ENCODE measurements at places on chromosomes 12 and 14. TPM values are rescaled to one million over a fixed set of nuclear protein-coding genes. Genes with fewer than 3 reads are reported as not detected.

Gene SMCO2
- 0.14 TPM for polyA plus RNA-seq

Gene RHOJ
- polyA plus RNA-seq = not detected

Gene PHC1
- 11.2 TPM for polyA plus RNA-seq

Gene STXBP6
- 1.6 TPM for polyA plus RNA-seq

Gene GARIN6
- polyA plus RNA-seq = not detected

Gene POLR3B
- 5.4 TPM for polyA plus RNA-seq

Gene RARG
- 16.4 TPM for polyA plus RNA-seq

Gene HOXC12
- polyA plus RNA-seq = not detected

Gene SPIC
- polyA plus RNA-seq = not detected

Gene TBX3
- polyA plus RNA-seq = 22.1 TPM

Gene NR4A1
- polyA plus RNA-seq = 39.6 TPM

Gene KCNK10
- not detected for polyA plus RNA-seq

Gene GALNT9
- 2.1 TPM for polyA plus RNA-seq

Gene MSI1
- 1.4 TPM for polyA plus RNA-seq

Gene DYRK4
- polyA plus RNA-seq = 42.7 TPM

Gene GPRC5D
- not detected for polyA plus RNA-seq

Gene SMIM41
- not detected for polyA plus RNA-seq

Gene LUM
- polyA plus RNA-seq = 0.58 TPM

Gene GDF3
- not detected for polyA plus RNA-seq

Gene CLEC7A
- not detected for polyA plus RNA-seq

Gene TEX22
- 0.26 TPM for polyA plus RNA-seq

Gene PPP1R1A
- not detected for polyA plus RNA-seq

Gene CACNA2D4
- not detected for polyA plus RNA-seq

Gene C12orf56
- 0.05 TPM for polyA plus RNA-seq

Gene MSRB3
- 24.6 TPM for polyA plus RNA-seq

Gene RBMS2
- polyA plus RNA-seq = 15.1 TPM

Gene FGD6
- 17.6 TPM for polyA plus RNA-seq

Gene OTOGL
- not detected for polyA plus RNA-seq

Gene OAS1
- polyA plus RNA-seq = 48.4 TPM

Gene DDX54
- polyA plus RNA-seq = 64.5 TPM

Gene CFAP54
- 0.70 TPM for polyA plus RNA-seq

Gene STYK1
- polyA plus RNA-seq = 0.32 TPM

Gene POTEM
- not detected for polyA plus RNA-seq

Gene ZC2HC1C
- 2.7 TPM for polyA plus RNA-seq
